ENCODE measurements at places on chromosomes 2 and 18. TPM values are rescaled to one million over a fixed set of nuclear protein-coding genes. Genes with fewer than 3 reads are reported as not detected.
A peak's percentile ranks its signal among the peaks of the same experiment; 100 is the strongest.

DNA sequence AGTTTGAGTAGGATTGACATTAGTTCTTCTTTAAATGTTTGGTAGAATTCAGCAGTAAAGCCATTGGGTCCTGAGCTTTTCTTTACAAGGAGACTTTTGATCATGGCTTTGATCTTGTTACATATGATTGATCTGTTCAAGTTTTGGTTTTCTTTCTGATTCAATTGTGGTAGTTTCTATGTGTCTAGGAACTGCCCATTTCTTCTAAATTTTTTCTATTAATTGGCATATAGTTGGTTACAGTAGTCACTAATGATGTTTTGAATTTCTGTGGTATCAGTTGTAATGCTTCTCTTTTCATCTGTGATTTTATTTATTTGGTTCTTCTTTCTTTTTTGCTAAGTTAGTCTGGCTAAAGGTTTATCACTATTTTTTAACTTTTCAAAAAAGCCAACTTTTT, 73.3 kb upstream of the DLGAP1 start:
- DNase-seq = no peak
- no peak overlapping the region for H3K4me3 ChIP-seq
- H3K27me3 ChIP-seq = no peaks in the 10 kb centered on the region

DNA sequence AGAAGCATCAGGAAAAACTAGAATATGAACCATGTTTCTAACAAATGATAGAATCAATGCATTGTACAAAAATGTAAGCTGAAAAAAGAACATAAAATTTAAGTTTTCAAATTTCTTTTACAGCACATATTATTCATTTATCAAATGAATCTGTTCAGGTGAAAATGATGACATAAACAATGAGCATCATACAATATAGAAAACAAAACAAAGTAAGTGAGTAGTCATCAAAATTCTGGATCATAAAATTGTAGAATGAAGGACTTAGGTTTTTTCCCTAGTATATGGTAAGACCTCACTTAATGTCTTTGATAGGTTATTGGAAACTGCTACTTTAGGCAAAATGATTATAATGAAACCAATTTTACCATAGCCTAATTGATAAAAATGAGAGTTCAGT, 427.0 kb upstream of the KCNH7 start:
- no peak overlapping the region for H3K27ac ChIP-seq
- H3K4me1 ChIP-seq = no peaks in the 10 kb centered on the region
- DNase-seq = no peak
- no peaks in the 10 kb centered on the region for H3K36me3 ChIP-seq
- no peaks in the 10 kb centered on the region for H3K27me3 ChIP-seq

DNAJC5G gene
- total RNA-seq = not detected

- DNase-seq = no peak
- no peaks in the 10 kb centered on the region for H3K4me1 ChIP-seq
- H3K36me3 ChIP-seq = no peaks in the 10 kb centered on the region
- H3K27me3 ChIP-seq = no peaks in the 10 kb centered on the region
Measured at GRCh38 chr2:188142088-188142487, 149.6 kb upstream of the GULP1 start.

DNAJC27 gene
- 8.1 TPM for total RNA-seq

GRCh38 chr2:160097326-160097725, 34.9 kb upstream of the PLA2R1 start:
- no peaks in the 10 kb centered on the region for H3K36me3 ChIP-seq
- DNase-seq = no peak
- no peak overlapping the region for H3K4me3 ChIP-seq
- no peak overlapping the region for H3K27ac ChIP-seq

GRCh38 chr18:48791636-48792105, 159.1 kb downstream of the SMAD7 start:
- no peaks in the 10 kb centered on the region for H3K27me3 ChIP-seq
- no peak overlapping the region for H3K4me3 ChIP-seq
- no peak for DNase-seq

TPGS2 gene
- total RNA-seq = 175 TPM

DNA sequence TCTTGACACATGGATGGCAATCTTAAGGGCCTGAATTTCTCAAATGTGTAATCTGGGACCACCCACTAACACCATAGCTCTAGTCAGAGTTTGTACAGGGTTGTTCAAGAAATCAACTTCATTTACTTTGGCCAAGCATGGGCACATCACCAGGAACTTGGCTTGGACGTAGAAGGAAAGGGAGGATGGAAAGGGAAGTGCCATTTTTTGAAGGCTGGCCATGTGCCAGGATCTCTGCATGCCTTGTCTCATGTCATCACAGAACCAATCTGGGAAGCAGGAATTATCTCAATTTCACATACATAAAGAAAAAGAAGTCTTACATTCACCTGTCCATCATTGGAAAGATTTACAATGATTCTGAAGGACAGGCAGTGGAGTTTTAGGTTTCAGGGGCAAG, 128.1 kb downstream of the ANTXR1 start:
- no peak overlapping the region for H3K4me3 ChIP-seq
- H3K27me3 ChIP-seq = no peaks in the 10 kb centered on the region
- no peaks in the 10 kb centered on the region for H3K4me1 ChIP-seq
- DNase-seq = no peak
- no peaks in the 10 kb centered on the region for H3K36me3 ChIP-seq

GRCh38 chr18:55790296-55790695, 202.3 kb upstream of the TCF4 start:
- H3K27ac ChIP-seq = no peak overlapping the region
- H3K4me1 ChIP-seq = peaks cover 6% of the 10 kb centered on the region
- peaks cover 26% of the 10 kb centered on the region for H3K36me3 ChIP-seq
- H3K27me3 ChIP-seq = no peaks in the 10 kb centered on the region

EN1 gene
- 12.6 TPM for total RNA-seq

PEX13 gene
- total RNA-seq = 25.2 TPM

CPLX4 gene
- not detected for total RNA-seq

VIT gene
- total RNA-seq = not detected

- no peaks in the 10 kb centered on the region for H3K36me3 ChIP-seq
- DNase-seq = no peak
- peaks cover under 1% of the 10 kb centered on the region for H3K27me3 ChIP-seq
Measured at GRCh38 chr2:227864161-227864756, 7.2 kb upstream of the DAW1 start.

CRACDL gene
- total RNA-seq = 0.37 TPM

- H3K36me3 ChIP-seq = peaks cover 2% of the 10 kb centered on the region
- no peak overlapping the region for H3K27ac ChIP-seq
- DNase-seq = no peak
- H3K4me3 ChIP-seq = no peak overlapping the region
- H3K4me1 ChIP-seq = peaks cover 7% of the 10 kb centered on the region
Measured at GRCh38 chr2:239937866-239938640, 87.1 kb downstream of the NDUFA10 start.

FAM98A gene
- 41.7 TPM for total RNA-seq

DNA sequence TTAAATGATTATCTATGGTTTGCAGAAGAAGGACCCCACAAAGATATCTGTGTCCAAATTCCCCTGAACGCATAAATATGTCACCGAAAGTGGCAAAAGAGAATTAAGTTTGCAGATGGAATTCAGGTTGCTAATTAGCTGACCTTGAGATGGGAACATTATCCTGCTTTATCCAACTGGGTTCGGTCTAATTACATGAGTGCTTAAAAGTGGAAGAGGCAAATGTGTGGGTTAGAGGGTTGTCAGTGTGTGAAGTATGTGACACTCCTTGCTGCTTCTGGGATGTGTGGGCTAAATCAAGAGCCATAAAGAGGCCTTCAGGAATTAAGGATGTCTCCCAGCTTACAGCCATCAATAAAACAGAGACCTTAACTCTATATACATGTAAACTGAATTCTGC, 53.5 kb downstream of the CDH19 start:
- H3K4me1 ChIP-seq = no peaks in the 10 kb centered on the region
- H3K27me3 ChIP-seq = no peaks in the 10 kb centered on the region
- no peak for DNase-seq
- peaks cover 17% of the 10 kb centered on the region for H3K36me3 ChIP-seq
- H3K27ac ChIP-seq = no peak overlapping the region

RAPGEF4 gene
- 1.7 TPM for total RNA-seq

CRYBA2 gene
- not detected for total RNA-seq

CACNB4 gene
- 6.0 TPM for total RNA-seq

DNA sequence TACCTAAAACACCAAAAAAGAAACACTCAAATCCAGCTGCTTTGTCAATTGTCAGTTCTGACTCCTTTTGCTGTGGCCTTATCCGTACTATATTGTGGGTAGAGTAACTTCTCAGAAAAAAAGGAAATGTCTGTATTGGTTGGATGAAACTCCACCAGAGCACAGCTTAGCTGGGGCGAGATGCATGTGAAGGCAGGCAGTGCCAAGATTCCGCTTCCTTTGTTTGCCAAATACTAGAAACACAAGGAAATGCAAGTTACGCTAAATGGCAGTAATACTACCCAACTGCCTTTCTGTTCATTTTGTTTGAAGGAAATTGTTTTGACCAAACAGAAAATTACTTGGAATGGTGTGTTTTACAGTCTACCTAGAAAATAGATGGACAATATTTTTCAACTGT, 10.0 kb downstream of the KLF11 start:
- peaks cover 13% of the 10 kb centered on the region for H3K4me1 ChIP-seq
- H3K27me3 ChIP-seq = peaks cover 2% of the 10 kb centered on the region
- H3K27ac ChIP-seq = no peak overlapping the region
- H3K36me3 ChIP-seq = peaks cover 6% of the 10 kb centered on the region

DNA sequence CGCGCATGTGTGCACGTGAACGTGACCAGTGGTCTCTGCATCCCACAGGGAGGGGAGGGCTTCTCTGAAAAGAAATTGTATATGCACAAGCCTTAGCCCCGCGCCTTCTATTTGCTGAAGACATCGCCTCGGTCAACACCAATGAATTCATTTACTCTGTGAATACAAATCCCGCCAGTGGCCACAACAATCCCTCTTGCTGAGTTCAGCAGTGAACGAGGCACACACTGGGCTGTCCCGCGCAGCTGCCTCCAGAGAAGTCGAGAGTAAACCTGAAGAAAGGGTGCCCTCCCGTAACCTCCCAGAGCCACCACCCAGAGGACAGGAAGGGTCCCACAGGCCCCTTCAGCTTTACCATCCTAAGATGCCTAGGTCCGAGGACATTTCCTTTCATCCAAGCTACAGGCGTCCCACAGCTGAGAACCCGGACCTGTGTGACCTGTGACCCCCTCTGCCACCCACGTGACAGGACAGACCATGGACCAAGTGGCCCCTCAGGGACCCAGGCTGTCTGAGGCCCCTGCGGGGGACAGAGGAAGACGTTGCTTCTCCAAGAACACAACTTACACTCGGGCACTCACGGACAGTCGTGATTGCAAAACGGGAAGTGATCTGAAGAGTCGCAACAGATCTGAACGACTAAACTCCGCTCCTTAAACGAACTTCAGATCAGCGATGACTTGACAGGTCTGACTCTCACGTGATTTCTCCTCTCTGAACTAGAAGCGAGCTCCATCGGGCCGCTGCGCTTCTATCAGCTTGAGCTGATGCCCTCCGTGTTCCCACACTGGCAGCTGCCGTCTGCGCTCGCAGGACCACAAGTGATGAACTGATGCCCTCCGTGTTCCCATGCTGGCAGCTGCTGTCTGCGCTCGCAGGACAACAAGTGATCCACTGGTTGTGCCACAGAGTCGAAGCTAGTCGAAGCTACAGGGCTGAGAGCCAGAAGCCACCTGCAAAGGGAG, 92.7 kb downstream of the ZNF516 start:
- H3K36me3 ChIP-seq = peaks cover 10% of the 10 kb centered on the region
- no peak overlapping the region for H3K27ac ChIP-seq
- H3K4me3 ChIP-seq = no peak overlapping the region
- no peak for DNase-seq
- H3K4me1 ChIP-seq = peaks cover 46% of the 10 kb centered on the region
- H3K27me3 ChIP-seq = no peaks in the 10 kb centered on the region

UPP2 gene
- not detected for total RNA-seq

DNA sequence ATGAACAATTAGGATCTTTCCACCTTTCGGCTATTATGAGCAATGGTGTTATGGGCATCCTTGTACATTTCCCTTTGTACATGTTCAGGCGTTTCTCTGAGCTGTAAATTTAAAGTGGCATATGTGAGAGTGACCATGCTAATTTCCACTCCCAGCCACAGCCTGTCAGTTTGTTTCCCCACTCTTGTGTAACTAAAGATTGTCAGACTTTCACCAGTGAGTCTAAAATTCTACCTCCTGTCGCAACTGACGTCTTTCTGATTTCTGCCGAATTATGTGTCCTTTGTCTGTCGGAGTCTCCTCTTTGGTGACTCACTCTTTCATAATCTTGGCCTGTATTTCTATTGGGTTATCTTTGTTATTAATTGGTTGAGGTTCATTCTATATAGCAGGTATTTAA, 50.7 kb downstream of the TRAPPC12 start:
- DNase-seq = no peak
- no peaks in the 10 kb centered on the region for H3K27me3 ChIP-seq
- no peak overlapping the region for H3K4me3 ChIP-seq
- H3K27ac ChIP-seq = no peak overlapping the region
- H3K4me1 ChIP-seq = no peaks in the 10 kb centered on the region

DNA sequence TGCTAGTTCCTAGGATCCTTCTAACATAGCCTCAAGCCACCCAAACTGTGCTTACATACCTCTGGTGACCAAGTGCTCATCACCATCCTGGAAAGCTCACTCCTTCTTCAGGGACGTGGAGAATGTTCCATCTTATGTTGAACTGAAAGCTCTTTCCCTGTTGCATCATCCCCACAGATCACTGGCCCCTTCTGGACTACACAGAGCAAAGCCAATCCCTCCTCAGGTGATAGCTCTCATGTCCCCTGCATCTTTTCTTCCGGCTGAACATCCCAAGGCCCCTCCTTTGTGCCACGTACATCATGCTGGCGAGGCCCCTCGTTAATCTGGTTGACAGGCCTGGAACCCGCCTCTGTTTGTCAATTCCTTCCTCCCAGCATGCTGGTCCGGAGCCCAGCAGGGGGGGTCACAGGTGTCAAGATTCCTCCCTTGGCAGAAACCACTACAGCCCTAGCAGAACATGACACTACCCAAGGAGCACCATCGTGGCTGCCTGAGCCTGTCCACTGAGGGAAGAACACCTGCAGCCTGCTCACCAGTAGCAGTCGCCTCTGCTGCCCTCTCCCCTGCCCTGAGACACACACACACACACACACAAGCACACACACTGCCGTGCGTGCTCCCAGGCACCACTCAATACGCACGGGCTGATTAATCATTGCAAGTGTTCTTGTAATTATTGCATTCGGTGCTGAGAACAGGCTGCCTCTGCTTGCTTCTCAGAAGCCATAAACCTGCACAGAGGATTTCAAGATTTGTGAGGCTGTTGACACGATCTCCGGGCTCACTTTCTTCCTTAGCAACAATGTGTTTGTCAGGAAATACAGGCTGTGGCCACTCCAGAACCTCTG, 6.3 kb upstream of the KCNK3 start:
- no peaks in the 10 kb centered on the region for H3K36me3 ChIP-seq
- H3K27me3 ChIP-seq = peaks cover 49% of the 10 kb centered on the region
- no peak overlapping the region for H3K4me3 ChIP-seq
- no peak for DNase-seq
- H3K27ac ChIP-seq = no peak overlapping the region
- peaks cover 5% of the 10 kb centered on the region for H3K4me1 ChIP-seq

DES gene
- total RNA-seq = 0.28 TPM

SERPINB7 gene
- not detected for total RNA-seq

- no peaks in the 10 kb centered on the region for H3K27me3 ChIP-seq
- H3K4me1 ChIP-seq = no peaks in the 10 kb centered on the region
- no peak for DNase-seq
- peak overlapping the region; percentile 50 for H3K27ac ChIP-seq
Measured at GRCh38 chr2:23132823-23133595, 252.0 kb upstream of the KLHL29 start.

STARD6 gene
- not detected for total RNA-seq
